ENCODE measurements at places on chromosomes 3 and 15. TPM values are rescaled to one million over a fixed set of nuclear protein-coding genes. Genes with fewer than 3 reads are reported as not detected.

- no peak for DNase-seq
- no peak overlapping the region for H3K27ac ChIP-seq
- H3K4me3 ChIP-seq = no peak overlapping the region
- H3K4me1 ChIP-seq = no peaks in the 10 kb centered on the region
These were observed 251.7 kb upstream of the GOLGA6L4 start for GRCh38 chr15:83983634-83984458.

- no peak for DNase-seq
- no peaks in the 10 kb centered on the region for H3K36me3 ChIP-seq
- H3K27me3 ChIP-seq = no peaks in the 10 kb centered on the region
- H3K4me1 ChIP-seq = no peaks in the 10 kb centered on the region
- H3K27ac ChIP-seq = no peak overlapping the region
These were observed 253.9 kb upstream of the THRB start for GRCh38 chr3:24748520-24748919.

DNA sequence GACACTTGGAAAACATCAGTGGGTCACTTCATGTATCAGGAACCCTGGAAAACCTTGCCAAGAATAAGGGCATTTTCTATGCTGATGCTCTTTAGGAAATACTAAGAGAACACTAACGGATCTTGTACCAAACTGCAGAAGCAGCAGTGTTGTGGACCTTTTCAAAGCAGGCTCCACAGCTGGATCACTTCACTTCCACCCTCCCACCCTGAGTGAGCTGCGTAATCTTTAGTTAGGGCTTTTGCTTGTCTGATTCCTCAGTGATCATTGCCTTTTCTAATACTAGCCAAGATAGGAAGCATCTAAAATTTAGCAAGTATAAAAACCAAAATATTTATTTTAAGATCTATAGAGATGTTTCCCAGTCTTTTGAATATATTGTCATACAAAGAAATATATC is 229.0 kb downstream of the EPHA6 start:
- no peaks in the 10 kb centered on the region for H3K4me1 ChIP-seq
- no peak for DNase-seq
- H3K36me3 ChIP-seq = no peaks in the 10 kb centered on the region
- no peak overlapping the region for H3K4me3 ChIP-seq
- H3K27ac ChIP-seq = no peak overlapping the region
- no peaks in the 10 kb centered on the region for H3K27me3 ChIP-seq

- no peak overlapping the region for H3K4me3 ChIP-seq
- H3K4me1 ChIP-seq = peaks cover 12% of the 10 kb centered on the region
- peak overlapping the region; percentile 69 for H3K27ac ChIP-seq
These were observed 43.2 kb downstream of the ARHGEF3 start for GRCh38 chr3:56758539-56758981.

DNA sequence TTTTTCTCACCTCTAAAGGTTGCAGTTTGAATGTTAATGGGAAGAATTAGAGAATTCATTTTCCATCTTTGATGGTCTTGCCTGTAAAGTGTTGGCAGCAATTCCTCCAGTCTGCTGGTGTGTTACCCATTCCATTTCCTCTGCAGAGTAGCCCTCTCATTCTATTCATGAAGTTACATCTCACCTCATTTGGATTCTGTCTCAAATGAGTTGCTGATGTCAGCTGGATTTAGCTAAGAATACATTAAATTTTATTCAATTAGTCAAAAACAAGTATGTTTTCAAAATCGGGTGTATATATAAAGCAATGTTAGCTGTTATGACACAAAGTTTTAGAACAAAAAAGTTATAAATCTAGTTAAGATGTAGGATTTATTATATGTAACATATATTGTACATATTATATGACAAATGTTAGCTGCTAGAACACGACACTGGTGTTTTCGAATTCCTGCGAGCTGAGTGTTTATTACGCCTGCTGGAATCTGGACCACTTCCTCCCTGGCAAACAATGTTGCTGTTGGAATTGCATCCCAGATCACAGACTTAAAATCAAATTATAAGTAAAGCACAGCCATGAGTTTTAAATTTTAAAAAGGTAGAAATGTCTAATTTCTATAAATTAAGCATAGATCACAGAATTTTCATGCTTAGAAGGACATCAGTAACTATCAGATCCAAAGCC is 516.2 kb downstream of the OCA2 start:
- no peak for DNase-seq
- no peaks in the 10 kb centered on the region for H3K36me3 ChIP-seq
- H3K4me1 ChIP-seq = no peaks in the 10 kb centered on the region
- no peak overlapping the region for H3K27ac ChIP-seq

DNA sequence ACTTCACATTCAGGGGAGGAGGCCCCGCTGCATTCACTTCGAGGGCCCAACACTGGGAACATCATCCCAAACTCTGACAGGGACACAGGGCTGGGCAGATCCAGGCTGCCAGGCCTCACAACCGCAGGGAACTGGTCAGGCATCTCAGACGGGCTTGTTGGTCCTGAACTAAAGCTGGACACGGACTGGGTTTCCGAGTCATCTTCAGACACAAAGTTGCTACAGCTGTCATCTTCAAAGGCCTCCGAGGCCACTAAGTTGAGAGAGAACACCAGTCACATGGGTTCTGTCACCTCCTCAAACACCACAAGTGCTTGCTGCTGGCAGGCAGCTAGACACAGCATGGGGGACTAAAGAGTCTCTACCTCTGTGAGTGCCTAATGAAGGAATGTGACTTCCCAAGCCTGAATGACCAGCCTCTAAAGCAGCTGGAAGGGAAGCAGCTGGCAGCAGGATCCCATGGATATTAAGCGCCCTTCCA is 50.9 kb downstream of the CAPN7 start:
- no peaks in the 10 kb centered on the region for H3K27me3 ChIP-seq
- H3K4me1 ChIP-seq = peaks cover 13% of the 10 kb centered on the region
- no peak for DNase-seq
- H3K27ac ChIP-seq = no peak overlapping the region

The CFAP161 gene
- total RNA-seq = not detected

The ANKRD34C gene
- total RNA-seq = 0.14 TPM

The MANF gene
- 16.4 TPM for total RNA-seq
